Bronchial epithelial cell (primary cell): ENCODE measurements at places on chromosomes 5 and 9. TPM values are rescaled to one million over a fixed set of nuclear protein-coding genes. Genes with fewer than 3 reads are reported as not detected.

DNA sequence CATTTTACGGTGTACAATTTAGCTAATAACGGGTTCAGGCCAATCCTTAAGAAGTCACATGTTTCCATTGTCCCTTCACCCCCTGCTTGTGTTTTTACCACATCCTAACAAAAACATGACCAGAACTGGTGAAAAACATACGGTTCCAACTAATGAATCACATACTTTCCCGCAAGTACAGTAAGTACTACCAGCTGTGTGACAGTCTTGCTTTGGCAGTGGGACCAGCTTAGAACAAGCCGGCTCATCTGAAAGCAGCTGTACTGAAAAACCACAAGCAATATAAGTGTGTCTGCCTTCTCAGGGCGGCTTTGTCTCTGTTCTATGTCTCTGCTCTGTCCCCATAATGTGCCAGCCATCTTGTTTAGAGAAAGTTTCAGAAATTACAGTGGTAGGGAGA lies 242.5 kb downstream of the BNC2 start:
- no peak for DNase-seq

Gene SNX2
- 48.4 and 62.7 TPM in 2 replicates for total RNA-seq

DNA sequence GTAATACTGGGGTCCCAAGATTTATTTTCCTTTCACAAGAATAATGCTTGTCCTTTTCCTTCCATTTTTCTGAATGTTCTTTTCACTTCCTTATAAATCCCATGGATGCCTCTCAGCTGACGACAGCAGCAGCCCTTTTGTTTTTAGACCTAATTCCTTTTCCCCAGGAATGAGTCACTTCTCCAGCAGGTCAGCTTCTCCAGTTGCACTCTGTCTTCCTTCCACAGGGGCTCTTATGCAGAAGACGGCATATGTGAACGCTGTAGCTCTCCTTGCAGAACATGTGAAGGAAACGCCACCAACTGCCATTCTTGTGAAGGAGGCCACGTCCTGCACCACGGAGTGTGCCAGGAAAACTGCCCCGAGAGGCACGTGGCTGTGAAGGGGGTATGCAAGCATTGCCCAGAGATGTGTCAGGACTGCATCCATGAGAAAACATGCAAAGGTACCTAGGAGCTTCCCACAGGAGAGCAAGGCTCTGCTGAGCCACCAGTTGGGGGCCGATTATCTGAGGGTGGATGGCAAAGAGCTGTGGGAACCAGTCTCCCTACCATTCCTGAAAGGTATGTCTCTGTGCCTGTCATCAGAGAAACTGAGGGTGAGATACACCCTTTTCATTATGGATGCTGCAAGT lies 72.9 kb downstream of the RFK start:
- peak; percentile 78 for DNase-seq

Gene GFI1B
- not detected in 2 replicates for total RNA-seq

DNA sequence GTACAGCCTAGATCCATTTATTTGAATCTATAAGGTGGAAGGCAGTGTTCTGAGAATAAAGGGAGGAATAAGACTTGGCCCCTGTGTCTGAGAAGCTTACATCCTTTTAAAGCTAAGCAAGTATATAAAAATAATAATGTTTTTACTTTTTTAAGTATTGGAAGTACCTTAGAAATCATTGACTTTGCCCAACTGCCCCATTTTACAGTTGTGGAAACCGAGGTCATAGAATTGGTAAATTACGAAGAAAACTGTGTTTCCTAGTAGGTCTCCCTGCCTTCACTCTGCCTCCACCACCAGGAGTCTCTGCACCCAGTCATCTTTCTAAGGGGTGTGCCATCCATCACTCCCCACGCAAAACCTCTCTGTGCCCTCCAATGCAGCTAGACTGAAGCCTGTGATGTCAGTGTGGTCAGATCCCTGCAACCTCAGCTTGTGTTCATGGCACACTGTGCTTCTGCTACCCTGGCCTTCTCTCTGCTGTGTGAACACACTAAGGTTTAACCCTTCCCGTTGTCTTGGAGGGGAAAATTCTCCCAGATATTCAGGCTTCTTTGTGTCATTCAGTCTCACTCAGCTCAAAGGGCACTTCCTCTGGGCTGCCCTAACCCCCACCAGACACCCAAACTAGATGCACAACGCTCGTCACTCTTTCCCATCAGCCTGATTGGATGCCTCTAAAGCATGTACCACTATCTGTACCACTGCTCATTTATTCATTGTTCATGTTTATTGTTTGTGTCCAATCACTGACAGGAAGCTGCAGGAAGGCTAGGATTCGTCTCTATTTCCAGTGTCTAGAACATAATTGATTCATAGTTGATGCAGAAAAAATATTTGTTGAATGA lies 18.2 kb downstream of the ADRB2 start:
- DNase-seq = no peak

DNA sequence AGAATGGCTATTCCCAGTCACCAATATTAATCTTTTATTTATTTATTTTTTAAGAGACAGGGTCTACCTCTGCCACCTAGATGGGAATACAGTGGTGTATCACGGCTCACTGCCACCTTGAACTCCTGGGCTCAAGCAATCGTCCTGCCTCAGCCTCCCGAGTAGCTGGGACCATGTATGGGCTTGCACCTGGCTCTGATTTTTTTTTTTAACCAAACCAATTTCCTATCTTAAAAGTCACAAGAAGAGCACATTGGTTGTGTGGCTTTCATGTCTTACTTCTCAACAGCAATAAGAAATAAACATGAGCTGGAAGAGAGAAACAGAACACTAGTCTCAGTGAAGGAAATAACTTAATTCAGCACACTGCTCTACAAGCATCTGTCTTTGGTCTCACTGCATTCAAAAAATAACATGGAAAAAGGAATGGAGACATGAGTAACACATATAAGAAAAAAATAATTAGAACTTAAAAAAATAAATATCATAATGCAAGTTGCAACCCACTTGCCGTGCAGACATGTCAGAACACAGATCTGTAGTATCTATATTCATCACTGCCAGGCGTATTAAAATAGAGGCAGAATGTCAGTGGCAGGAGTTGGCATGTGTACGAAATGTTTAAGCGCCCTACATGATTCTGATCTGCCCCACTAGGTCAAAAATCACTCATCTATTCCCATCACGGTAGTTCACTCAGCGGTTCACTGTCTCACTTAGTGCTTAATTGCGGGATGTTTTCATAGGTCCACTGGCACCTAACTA lies 66.4 kb downstream of the EFNA5 start:
- DNase-seq = peak; percentile 29

Gene TOR4A
- 18.7 and 25.0 TPM in 2 replicates for total RNA-seq

DNA sequence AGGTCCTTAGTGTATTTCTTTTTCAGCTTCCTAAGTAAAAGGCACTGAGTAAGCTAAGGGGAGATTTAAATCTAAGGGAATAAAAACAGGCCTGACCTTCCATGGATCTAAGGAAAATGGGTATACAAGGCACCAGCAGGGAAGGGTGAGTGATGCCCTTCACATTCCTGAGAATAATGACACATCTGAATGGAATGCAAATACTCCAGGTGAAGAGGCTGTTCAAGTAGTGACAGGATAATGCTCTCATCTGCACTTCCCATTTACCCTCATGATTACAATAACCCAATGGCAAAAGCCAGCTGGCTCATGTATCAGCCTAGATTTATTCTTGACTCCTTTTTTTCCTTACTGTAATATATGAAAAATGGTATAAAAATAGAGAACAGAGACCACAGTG lies 216.2 kb upstream of the ACTBL2 start:
- peak; percentile 96 for DNase-seq

GRCh38 chr9:122095010-122095767 lies 2.1 kb upstream of the TTLL11 start:
- DNase-seq = peak; percentile 55

GRCh38 chr5:88878976-88879375 lies 4.0 kb downstream of the MEF2C start:
- peak; percentile 72 for DNase-seq

Gene CBY3
- total RNA-seq = not detected in 2 replicates

Gene PPP3R2
- not detected in 2 replicates for total RNA-seq

- DNase-seq = peak; percentile 47
These were observed 8.6 kb upstream of the MUSK start for GRCh38 chr9:110659891-110660541.
